ENCODE measurements at places on chromosomes 4 and X.

DNA sequence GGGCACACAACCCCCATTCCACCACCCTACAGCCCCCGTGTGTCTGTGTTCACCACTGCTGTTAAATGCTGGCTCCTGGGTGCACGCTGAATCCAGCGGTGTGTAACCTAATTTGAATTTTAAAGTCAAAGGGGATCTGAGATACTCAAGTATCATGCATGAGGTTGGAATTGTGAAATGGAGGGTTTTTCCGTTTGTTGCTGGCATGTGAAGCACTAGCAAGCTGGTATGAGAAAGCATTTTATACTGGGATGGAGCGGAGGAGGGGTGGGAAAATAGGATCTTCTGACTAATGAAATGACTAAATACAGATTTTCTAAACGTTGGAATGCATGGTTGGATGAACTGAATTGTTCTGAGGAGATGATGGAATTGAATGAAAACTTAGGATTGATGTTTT, 36.9 kb upstream of the FAT1 start:
- DNase-seq: no peak

DNA sequence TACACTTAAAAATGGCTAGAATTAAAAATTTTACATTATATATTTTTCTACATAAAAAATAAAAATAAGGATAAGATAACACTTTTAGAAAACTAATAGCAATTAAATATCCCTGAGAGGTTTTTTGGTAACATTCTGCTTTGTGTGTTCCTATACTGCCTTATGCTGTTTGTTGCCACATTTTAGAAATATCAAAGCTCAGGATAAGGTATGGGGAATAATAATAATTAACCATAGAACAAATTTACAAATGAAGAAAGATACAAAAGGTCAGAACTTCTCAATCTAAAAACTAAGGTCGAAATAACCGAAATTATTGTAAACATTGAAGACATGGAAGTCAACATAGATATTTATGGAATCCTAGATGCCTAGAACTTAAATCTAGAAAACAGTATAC, 71.4 kb downstream of the COX7B2 start:
- no peak for DNase-seq

- no peak for DNase-seq
Observed at GRCh38 chr4:40718586-40718985, 31.2 kb upstream of the NSUN7 start.

- no peak for DNase-seq
Observed at GRCh38 chr4:141914746-141915145, 278.4 kb downstream of the IL15 start.

DNA sequence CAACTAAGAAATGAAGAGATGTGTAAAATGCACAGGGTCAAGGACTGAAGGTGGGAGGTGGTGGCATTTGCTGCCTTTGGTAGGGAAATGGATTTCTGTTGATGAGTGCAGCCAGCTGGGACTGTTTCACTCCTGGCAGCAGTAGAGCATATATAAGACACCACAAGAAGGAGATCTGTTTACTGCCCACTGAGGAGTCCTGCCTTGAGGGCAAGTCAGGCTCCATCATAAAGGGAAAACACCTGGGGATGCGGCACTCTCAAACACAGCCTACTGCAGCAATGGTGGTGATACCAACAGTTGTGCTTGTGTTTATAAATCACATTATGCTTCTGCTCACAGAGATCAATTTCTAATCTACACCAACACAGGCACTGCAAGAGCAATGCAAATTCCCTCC, 222.1 kb downstream of the TACR3 start:
- no peak for DNase-seq

GRCh38 chr4:83378419-83378818, 43.8 kb upstream of the HPSE start:
- no peak for DNase-seq

DNA sequence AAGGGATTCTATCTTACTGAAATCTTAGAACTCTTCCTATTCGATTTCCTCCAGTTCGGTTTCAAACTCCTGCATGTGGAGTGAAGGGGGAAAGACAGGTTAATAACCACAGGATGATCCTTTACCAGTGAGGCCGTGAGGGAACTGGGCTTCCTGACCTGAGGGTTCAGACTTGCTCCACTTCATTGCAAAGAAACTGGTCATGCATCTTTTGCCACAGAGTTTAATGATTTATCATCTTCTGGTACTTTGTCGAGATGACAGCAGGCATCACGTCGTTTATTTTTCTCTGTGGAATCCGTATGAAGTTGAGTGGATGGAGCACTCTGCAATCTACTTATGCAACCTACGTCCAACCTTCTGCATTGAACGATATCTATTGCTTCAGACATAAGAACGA, 145.9 kb upstream of the NLGN4X start:
- DNase-seq: no peak

- DNase-seq: no peak
Observed at GRCh38 chr4:142548491-142548890, 297.6 kb downstream of the INPP4B start.

GRCh38 chr4:6955261-6955911, 45.8 kb downstream of the TBC1D14 start:
- no peak for DNase-seq

GRCh38 chrX:40581336-40581920, 658 bp downstream of the ATP6AP2 start:
- no peak for DNase-seq

GRCh38 chrX:28802625-28803024, 215.4 kb downstream of the IL1RAPL1 start:
- DNase-seq: peak; percentile 15

DNA sequence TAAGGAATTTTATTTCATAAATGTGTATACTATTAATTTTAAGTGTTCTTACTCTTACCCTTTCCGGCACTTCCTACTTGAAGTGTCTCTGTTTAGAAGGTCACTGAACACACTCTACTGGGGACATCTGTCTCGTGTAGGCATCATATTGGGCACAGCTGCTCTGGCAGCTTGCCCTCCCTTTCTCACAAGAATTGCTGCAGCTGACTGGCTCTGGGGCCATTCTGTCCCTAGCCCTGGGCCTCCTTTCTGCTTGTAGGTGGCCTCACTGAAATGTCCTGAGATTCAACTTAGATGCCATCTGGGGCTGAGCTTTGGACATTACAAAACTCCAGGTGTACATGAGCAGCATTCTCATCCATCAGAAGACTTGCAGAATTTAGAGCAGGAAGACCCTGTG, 49.6 kb downstream of the SMAD1 start:
- DNase-seq: peak; percentile 23

GRCh38 chr4:6390356-6390755, 82.1 kb downstream of the PPP2R2C start:
- no peak for DNase-seq

DNA sequence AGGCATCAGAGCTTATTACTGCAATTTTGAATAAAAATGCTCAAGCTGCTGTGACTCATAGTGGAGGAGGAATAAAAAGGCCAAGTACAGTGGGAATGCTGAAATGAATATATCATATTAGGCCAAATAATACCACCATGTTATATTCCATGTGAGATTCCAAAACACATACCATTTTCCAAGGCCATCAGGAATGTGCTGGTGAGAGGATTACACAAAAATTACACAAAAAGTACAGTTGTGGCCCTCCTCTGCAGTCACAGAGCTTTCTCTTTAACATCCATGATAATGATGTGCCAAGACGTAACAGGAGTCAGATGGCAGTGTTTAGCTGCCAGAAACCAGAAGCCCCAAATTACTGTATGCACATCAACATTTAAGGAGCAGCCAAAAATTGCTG, 153.5 kb downstream of the PCDH18 start:
- DNase-seq: no peak

- DNase-seq: no peak
Observed at GRCh38 chr4:40134206-40134917, 62.5 kb upstream of the RHOH start.

GRCh38 chr4:19711871-19712270, 539.8 kb upstream of the SLIT2 start:
- DNase-seq: no peak

- no peak for DNase-seq
Observed at GRCh38 chr4:20217951-20218350, 33.8 kb upstream of the SLIT2 start.

DNA sequence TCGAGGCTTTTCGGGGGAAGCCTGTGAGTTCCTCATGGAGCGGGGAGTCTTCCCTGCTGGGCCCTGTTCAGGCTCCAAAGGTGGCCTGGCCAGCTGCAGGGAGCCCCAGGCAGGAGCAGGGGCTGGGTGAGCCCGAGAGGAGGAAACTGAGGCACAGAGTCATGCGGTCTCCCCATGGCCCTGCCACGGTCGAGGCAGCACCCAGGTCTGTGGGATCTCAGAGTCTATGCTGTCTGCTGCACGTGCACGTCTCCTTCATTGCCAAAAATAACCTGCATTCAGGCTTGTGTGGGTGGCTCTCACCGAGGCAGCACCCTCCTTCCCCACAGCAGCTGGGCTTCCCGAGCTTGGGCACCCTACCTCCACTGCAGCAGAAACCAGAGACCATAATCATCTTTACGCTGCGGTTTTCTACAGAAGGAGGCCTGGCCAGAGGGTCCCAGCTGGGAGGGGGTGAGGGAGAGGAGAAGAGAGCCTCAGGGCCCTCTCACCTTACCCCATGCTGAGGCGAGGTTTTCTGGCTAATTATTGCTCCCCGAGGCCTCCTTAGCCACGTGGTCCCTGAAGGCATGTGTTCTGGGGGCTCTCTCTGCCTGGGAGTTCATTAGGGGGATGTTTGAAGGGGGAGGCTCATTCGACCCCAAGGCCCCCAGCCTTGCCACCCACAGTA, 64.3 kb downstream of the CPZ start:
- no peak for DNase-seq

GRCh38 chrX:69097451-69098236, 67.6 kb downstream of the PJA1 start:
- DNase-seq: no peak

- DNase-seq: no peak
Observed at GRCh38 chr4:75172551-75172950, 239.6 kb downstream of the PARM1 start.

- DNase-seq: no peak
Observed at GRCh38 chr4:94175553-94176261, 32.0 kb upstream of the SMARCAD1 start.

DNA sequence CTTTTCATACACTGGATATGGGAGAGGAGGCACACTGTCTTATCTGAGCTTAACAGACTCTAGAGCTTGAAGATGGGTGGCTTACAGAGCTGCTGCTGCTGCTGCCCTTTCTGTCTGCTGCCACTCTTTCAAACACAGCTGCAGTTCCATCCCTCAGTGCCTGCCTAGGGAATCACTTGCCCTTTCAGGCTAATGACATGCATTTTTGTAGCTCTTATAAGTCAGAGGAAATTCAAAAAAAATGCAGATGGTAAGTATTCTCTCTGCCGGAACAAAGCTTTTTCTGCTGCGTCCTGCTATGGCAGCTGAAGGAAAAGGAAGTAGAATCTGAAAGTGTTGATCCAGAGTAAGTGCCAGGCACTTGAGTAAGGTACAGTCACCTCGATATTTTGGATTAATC, 460.4 kb upstream of the DIAPH2 start:
- DNase-seq: no peak

DNA sequence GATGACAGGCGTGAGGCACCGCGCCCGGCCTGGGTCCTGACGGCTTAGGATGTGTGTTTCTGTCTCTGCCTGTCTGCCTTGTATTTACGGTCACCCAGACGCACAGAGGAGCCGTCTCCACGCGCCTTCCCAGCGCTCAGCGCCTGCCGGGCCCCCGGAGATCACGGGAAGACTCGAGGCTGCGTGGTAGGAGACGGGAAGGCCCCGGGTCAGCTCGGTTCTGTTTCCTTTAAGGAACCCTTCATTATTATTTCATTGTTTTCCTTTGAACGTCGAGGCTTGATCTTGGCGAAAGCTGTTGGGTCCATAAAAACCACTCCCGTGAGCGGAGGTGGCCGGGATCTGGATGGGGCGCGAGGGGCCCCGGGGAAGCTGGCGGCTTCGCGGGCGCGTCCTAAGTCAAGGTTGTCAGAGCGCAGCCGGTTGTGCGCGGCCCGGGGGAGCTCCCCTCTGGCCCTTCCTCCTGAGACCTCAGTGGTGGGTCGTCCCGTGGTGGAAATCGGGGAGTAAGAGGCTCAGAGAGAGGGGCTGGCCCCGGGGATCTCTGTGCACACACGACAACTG, 1.3 kb downstream of the SHOX start:
- DNase-seq: no peak

DNA sequence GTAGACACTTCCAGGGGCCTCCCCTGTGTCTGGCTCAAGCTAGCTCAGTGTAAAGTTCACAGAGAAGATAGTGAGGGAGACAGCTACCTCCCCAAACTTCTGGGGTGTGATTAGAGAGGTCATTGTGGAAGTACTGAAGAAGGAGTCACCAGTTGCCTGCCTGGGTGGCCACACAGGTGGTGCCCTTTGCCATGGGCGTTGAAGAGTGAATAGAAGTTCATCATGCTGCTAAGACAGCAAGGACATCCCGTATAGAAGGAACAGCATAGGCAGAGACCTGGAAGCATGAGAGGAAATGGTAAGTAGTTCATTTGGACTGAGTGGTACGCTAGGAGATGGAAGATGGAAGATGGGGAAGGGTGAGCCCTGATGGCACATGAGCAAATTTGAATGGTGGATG, 110.1 kb downstream of the PJA1 start:
- DNase-seq: no peak
